ENCODE measurements at places on chromosomes 11 and 22. TPM values are rescaled to one million over a fixed set of nuclear protein-coding genes. Genes with fewer than 3 reads are reported as not detected.

Gene TRIM66
- total RNA-seq = 1.9 TPM

Gene OR52E8
- total RNA-seq = not detected

Gene PRR5L
- total RNA-seq = 8.9 TPM

Gene PISD
- total RNA-seq = 51.6 TPM

Gene MS4A7
- total RNA-seq = not detected

Gene KCNJ11
- total RNA-seq = 5.9 TPM

Gene MPZL3
- 5.7 TPM for total RNA-seq

Gene HBD
- total RNA-seq = not detected

Gene OR56B1
- total RNA-seq = 0.28 TPM

Gene APOA5
- total RNA-seq = 0.35 TPM

Gene NNMT
- total RNA-seq = not detected

Gene NOX4
- 2.6 TPM for total RNA-seq

Gene MUS81
- 48.6 TPM for total RNA-seq

DNA sequence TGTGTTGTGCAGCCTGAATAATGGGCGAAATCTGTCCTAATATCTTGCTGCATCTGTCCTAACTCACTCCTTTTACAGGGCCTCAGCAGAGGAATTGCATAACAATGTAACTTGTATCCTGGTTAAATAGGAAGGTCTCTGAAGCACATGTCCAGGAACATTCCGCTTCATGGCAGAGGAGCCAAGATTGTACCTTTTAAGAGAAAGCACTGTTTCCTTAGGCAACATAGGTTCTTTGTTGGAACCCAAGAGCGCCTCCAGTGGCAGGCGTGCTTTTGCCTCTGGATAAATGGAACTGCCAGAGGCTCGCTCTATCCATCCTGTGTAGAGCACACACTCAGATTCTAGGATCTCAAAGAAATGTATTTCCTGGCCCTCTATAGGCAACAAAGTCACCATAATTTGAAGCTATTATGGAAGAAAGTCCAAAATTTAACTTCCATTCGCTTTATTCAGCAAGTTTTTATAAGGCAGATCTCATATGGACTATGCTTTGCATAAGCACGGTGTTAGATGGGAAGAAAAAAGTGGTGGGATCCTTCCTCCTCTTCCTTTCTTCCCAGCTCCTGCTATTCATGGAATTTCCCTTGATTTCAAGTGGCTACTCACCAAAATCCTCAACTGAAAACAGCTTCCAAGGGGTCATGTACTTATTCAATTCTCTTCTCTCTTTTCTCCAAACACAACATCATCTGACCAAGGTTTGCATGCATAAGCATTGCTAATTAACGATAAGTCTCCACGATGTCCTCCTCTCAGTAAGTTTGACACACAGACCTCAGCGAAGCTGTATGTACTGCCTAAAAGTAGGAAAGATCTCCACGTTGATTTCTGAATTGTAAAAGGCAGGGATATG is at the start of gene BLID:
TSS of gene BLID (minus strand) at position 692 of the 856 bp plus-strand sequence. CDS start at position 399, 293 bp downstream.
- no peaks in the 10 kb centered on the region for H3K27me3 ChIP-seq
- no peaks in the 10 kb centered on the region for H3K36me3 ChIP-seq
- H3K4me1 ChIP-seq = peaks cover 12% of the 10 kb centered on the region

DNA sequence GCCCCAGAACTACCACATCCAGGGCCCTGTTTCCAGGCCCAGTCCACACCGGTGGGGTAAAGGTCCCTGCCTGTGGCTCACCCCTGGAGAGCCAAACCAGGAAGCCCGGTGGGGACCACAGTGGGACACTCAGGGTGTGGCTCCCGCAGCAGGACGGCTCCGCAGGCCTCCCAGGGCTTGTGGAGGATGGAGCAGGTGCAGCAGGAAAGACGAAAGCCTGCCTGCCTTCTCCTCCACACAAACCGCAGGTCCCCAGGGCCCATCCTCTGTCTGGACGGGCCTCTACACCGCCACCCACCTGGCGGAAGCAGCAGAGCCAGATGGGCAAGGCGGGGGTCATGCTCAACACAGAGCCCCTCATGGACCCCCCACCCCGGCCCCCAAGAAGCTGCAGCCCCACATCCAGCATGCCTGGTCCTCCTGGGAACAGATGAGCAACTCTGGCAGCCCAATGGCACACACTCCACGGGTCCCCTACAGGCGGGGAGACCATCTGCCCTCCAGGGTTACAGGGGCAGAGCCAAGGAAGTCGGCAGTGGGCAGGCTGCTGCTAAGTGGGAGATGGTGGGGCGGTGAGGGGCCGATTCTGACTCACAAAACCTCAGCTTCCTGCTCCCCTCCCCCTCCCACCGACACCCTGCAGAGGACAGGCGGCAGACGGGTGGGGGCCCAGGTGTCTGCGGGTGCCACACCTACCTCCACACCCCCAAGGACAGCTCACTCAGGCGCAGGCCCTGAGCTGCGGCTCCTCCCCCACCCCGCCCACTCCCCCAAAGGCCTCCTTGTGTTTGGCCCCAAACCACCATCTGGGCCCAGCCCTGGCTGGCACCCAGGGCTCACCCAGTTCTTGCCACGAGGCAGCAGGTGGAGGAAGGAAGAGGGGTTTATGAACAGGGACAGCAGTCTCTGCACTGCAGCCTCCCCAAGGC is 5.2 kb downstream of the SBF1 start:
- no peak overlapping the region for H3K27ac ChIP-seq
- peaks cover 14% of the 10 kb centered on the region for H3K4me1 ChIP-seq
- peak; percentile 56 for DNase-seq
- no peaks in the 10 kb centered on the region for H3K27me3 ChIP-seq

DNA sequence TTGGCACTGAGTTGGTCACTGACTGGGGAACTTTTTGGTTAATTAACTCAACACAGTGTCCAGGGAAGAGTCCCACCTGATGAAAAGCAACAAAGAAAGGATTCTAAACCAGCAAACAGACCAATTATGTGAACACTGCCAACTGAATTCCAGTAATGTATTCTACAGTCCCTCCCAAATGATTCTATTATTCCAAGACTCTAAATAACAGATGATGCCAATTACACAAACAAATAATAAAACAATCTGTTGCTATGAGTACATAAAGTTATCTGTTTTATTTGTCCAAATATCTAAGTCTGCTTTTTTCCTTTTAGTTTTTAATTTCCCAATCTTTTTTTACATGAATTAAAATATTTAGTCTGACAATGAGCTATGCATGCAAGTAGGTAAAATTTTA is 98.3 kb upstream of the TP53AIP1 start:
- H3K4me3 ChIP-seq = no peak overlapping the region
- H3K27ac ChIP-seq = no peak overlapping the region
- no peaks in the 10 kb centered on the region for H3K27me3 ChIP-seq
- no peaks in the 10 kb centered on the region for H3K36me3 ChIP-seq
- no peak for DNase-seq
- no peaks in the 10 kb centered on the region for H3K4me1 ChIP-seq

GRCh38 chr11:130765951-130766649 is 150.2 kb downstream of the SNX19 start:
- no peaks in the 10 kb centered on the region for H3K36me3 ChIP-seq
- H3K27ac ChIP-seq = no peak overlapping the region
- H3K27me3 ChIP-seq = no peaks in the 10 kb centered on the region
- H3K4me3 ChIP-seq = no peak overlapping the region

- H3K27me3 ChIP-seq = no peaks in the 10 kb centered on the region
- H3K4me3 ChIP-seq = no peak overlapping the region
- H3K4me1 ChIP-seq = peaks cover 10% of the 10 kb centered on the region
- no peak for DNase-seq
- no peaks in the 10 kb centered on the region for H3K36me3 ChIP-seq
- H3K27ac ChIP-seq = no peak overlapping the region
Observed at GRCh38 chr11:113189909-113190667, 124.3 kb upstream of the TTC12 start.

GRCh38 chr11:83970061-83970671 is 684.0 kb upstream of the CCDC90B start:
- H3K36me3 ChIP-seq = no peaks in the 10 kb centered on the region
- H3K4me1 ChIP-seq = no peaks in the 10 kb centered on the region
- no peak overlapping the region for H3K27ac ChIP-seq
- H3K4me3 ChIP-seq = no peak overlapping the region
- no peak for DNase-seq

DNA sequence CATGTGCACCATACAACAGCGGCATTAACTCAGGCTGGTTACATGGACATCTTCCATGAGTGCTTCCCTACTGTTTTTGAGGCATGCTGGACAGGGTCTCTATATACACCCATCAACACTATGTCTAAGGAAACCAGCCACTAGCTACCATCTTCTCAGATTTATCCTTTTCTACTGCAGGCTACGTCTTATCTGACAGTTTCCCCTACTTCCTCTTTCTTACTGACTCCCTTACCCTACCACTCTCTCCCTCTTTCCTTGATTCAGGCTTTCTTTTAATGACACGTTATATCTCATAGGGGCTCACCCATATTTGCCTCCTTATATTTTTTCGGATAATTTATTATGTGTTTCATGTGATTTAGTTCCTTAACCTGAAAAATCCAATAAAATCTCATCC is 41.8 kb downstream of the DDI1 start:
- no peak overlapping the region for H3K27ac ChIP-seq
- H3K4me1 ChIP-seq = peaks cover 9% of the 10 kb centered on the region
- DNase-seq = no peak
- no peaks in the 10 kb centered on the region for H3K27me3 ChIP-seq
- H3K4me3 ChIP-seq = no peak overlapping the region

GRCh38 chr11:32580967-32581366 is 2.7 kb upstream of the EIF3M start:
- no peak overlapping the region for H3K27ac ChIP-seq
- H3K4me1 ChIP-seq = peaks cover 9% of the 10 kb centered on the region
- H3K27me3 ChIP-seq = no peaks in the 10 kb centered on the region
- DNase-seq = peak; percentile 20
- H3K4me3 ChIP-seq = no peak overlapping the region
- H3K36me3 ChIP-seq = no peaks in the 10 kb centered on the region

- peak; percentile 93 for DNase-seq
- peak within 1 kb of the TSS; percentile 50 for H3K27ac ChIP-seq
- H3K4me1 ChIP-seq = peaks cover 14% of the 10 kb centered on the region
- H3K36me3 ChIP-seq = peaks cover 14% of the 10 kb centered on the region
- H3K4me3 ChIP-seq = peak within 1 kb of the TSS; percentile 100
Observed at GRCh38 chr11:68903288-68904247, at the start of the genes IGHMBP2 and MRPL21. TSS of gene IGHMBP2 (plus strand) at chr11:68903891. CDS start at chr11:68903953, 62 bp downstream. TSS of gene MRPL21 (minus strand) at chr11:68903832. CDS start at chr11:68903810, 22 bp downstream.

- no peak overlapping the region for H3K27ac ChIP-seq
- peaks cover 31% of the 10 kb centered on the region for H3K4me1 ChIP-seq
- no peak overlapping the region for H3K4me3 ChIP-seq
- no peaks in the 10 kb centered on the region for H3K36me3 ChIP-seq
- peak; percentile 74 for DNase-seq
- no peaks in the 10 kb centered on the region for H3K27me3 ChIP-seq
Observed at GRCh38 chr11:68325183-68325906, 13.0 kb downstream of the LRP5 start.

GRCh38 chr11:108664730-108665525 is at the start of gene DDX10:
TSS of gene DDX10 (plus strand) at chr11:108665069. CDS start at chr11:108665154, 85 bp downstream.
- peaks cover 10% of the 10 kb centered on the region for H3K4me1 ChIP-seq
- H3K36me3 ChIP-seq = 0 out of 2 replicates have a peak, but pooled peaks cover 5% of the 10 kb centered on the region

GRCh38 chr11:57946628-57947027 is 77.1 kb upstream of the OR9Q1 start:
- no peak for DNase-seq
- H3K27me3 ChIP-seq = no peaks in the 10 kb centered on the region
- H3K4me1 ChIP-seq = no peaks in the 10 kb centered on the region
- no peak overlapping the region for H3K27ac ChIP-seq
- no peaks in the 10 kb centered on the region for H3K36me3 ChIP-seq

- peaks cover 26% of the 10 kb centered on the region for H3K27me3 ChIP-seq
- DNase-seq = no peak
- H3K27ac ChIP-seq = no peak within 1 kb of the TSS
- no peaks in the 10 kb centered on the region for H3K36me3 ChIP-seq
Observed at GRCh38 chr11:288478-289397, at the start of gene PGGHG. TSS of gene PGGHG (plus strand) at chr11:289126. CDS start at chr11:289817, 691 bp downstream.

DNA sequence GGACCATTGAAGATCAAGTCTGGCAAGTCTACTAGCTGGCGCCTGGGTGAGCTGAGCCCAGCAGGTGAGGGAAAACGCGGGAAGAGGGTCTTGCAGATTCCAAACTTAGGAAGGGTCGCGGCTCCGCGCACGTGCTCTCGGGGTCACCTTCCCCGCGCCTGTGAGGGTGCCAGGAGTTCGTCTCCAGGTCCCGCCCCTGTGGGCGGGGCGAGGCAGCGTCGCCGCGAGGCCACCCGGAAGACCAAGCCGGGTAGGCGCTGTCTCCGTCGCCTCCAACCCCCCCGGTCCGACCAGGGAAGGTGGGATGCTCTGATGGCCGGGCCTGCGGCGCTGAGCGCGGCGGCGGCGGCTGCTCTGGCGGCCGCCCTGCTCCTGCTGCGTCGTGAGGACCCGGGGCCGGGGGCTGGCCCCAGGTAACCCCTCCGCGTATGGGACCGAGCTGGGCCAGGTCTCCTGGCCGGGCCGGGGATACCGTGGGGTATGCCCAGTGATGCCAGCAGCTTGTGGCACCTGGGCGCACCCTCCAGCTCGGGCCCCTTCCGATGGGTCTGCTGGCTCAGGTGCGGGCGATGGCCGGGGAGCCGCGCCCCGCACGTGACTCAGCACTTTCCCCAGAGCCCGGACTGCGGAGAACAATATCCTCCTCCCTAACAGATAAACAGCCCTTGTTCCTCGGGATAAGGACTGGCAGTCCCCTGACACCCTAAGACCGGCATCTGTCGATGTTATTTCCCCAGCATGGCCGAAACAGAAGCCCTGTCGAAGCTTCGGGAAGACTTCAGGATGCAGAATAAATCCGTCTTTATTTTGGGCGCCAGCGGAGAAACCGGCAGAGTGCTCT is at the start of gene HTATIP2:
TSS of gene HTATIP2 (plus strand) at position 215 of the 841 bp plus-strand sequence. CDS start at position 739, 524 bp downstream.
- 0 out of 2 replicates have a peak, but pooled peaks cover 3% of the 10 kb centered on the region for H3K36me3 ChIP-seq
- H3K27ac ChIP-seq = no peak within 1 kb of the TSS
- H3K4me1 ChIP-seq = peaks cover 30% of the 10 kb centered on the region
- peak; percentile 74 for DNase-seq
- H3K4me3 ChIP-seq = peak within 1 kb of the TSS; percentile 64

GRCh38 chr11:72773291-72773690 is 20.6 kb downstream of the STARD10 start:
- no peaks in the 10 kb centered on the region for H3K4me1 ChIP-seq
- DNase-seq = no peak
- H3K4me3 ChIP-seq = no peak overlapping the region
- no peaks in the 10 kb centered on the region for H3K27me3 ChIP-seq
- no peaks in the 10 kb centered on the region for H3K36me3 ChIP-seq

GRCh38 chr11:62048100-62048499 is 75.7 kb upstream of the INCENP start:
- no peaks in the 10 kb centered on the region for H3K27me3 ChIP-seq
- no peak overlapping the region for H3K4me3 ChIP-seq
- no peak for DNase-seq

DNA sequence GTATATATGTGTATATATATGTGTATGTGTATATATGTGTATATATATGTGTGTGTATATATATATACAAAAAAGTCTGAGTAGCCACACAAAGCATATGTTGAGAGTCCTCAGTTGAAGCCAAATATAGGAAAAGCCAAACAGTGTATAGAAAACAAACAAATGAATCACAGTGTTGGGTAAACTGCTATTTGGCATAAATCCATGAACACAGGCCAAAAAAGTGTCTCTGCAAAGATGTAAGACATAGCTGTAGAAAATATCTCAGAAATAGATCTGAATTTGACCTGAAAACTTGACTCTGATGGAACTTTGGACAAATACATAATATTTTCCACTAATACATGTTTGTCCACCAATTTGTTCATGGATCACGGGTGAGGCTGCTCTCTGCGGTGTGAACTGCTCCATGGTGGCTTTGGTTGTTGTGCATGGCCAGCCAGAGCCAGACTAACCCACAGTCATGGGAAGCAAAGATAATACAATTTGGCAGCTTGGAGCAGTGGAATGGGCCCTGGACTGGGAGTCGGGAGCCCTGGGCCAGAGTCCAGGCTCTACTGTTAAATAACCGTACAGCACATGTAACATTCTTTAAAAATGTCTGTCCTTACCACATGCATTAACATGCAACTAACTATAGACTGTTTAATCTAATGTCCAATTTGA is 76.9 kb upstream of the EED start:
- no peak for DNase-seq
- no peak overlapping the region for H3K27ac ChIP-seq
- no peak overlapping the region for H3K4me3 ChIP-seq
- H3K36me3 ChIP-seq = no peaks in the 10 kb centered on the region
- H3K27me3 ChIP-seq = no peaks in the 10 kb centered on the region
- H3K4me1 ChIP-seq = no peaks in the 10 kb centered on the region

All from GM23338 (cell line).